ENCODE measurements at places on chromosomes 4 and X.

DNA sequence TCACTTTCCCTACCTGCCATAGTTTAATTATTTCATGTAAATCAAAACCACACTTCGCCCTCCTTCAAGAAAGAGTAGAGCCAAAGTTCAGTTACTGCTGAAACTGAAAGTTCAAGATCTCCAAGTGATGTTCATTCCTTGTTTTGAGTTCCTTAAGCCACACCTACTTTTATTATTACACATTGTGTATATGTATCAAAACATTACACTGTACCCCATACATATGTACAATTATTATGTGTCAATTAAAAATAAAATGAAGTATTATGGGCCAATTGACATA lies 892.3 kb upstream of the NDST4 start:
- no peak for DNase-seq

- DNase-seq, result no peak
These were observed 1.1 kb downstream of the CFAP299 start for GRCh38 chr4:80336582-80336981.

DNA sequence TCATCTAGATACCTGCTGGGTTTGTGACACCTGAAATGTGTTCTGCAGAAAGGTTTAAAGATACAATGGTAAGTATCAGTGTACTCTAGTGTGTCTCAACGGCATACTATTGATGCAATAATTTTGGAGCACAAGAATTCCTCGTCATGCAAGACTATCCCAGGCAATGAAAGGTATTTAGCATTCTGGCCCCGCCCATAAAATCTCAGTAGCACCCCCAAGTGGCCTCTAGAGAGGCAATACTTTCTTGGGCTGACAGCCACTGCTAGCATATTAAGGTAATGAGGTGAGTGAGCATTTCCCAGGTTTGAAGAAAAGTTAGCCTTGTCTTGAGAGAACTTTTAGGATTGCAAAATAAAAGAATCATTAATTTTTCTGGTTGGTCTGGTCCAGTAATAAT lies 24.0 kb downstream of the TAB3 start:
- peak; percentile 24 for DNase-seq

- DNase-seq, result no peak
These were observed 19.8 kb downstream of the VCX3B start for GRCh38 chrX:8484360-8484949.

GRCh38 chr4:26308568-26308967 lies 12.2 kb upstream of the RBPJ start:
- no peak for DNase-seq

- DNase-seq, result no peak
These were observed 43.3 kb downstream of the LUZP4 start for GRCh38 chrX:115332832-115333231.

DNA sequence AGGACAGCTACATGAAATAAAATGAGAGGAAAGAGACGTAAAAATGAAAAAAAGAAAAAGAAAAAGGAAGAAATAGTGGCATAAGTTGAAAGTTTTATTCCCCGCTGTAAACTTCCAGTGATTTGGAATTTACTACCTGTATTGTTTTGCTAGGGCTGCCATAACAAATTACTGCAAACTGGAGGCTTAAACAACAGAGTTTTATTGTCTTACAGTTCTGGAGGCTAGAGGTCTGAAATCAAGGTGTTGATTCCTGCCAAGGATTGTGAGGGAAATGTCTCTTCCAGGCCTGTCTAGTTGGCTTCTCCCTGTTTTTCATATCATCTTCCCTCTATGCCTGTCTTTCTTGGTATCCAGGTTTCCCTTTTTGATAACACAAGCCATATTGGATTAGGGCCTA lies 119.4 kb upstream of the PACRGL start:
- DNase-seq, result no peak

DNA sequence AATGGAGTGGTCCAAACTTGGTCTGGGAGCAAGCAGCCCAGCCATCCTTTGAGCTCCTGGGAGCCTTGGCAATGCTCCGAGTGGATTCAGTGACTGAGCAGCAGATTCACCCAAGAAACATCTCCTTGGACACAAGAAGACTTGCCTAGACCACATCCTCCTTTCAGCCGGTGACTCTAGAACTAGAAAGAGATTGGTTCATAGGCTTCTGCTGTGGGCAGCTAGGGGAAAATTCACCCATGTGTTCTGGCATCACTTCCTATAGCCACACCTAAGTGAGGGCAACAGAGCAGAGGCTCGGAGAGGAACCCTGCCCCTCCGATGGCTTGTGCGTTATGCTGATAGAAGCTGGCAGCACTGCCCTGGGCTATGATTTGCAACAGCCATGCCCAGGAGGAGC lies 16.0 kb downstream of the ZNF275 start:
- no peak for DNase-seq

DNA sequence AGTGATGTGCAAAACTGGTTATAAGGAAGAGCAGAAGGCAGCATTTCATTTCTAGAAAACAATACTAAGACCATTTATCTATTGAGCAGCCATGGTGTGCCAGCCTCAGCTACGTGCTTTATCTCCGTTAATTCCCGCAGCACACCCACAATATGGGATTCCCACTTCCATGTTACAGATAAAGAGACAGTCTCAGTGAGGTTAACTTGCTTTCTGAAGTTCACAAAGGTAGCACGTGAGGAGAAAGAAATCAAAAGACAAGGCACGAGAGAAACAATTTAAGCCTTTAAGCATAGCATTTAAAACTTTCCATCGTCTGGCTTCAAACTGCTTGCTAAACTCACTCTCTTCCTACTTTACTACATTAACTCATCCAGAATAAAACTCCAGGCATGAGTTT lies 8.0 kb upstream of the RPL34 start:
- no peak for DNase-seq

DNA sequence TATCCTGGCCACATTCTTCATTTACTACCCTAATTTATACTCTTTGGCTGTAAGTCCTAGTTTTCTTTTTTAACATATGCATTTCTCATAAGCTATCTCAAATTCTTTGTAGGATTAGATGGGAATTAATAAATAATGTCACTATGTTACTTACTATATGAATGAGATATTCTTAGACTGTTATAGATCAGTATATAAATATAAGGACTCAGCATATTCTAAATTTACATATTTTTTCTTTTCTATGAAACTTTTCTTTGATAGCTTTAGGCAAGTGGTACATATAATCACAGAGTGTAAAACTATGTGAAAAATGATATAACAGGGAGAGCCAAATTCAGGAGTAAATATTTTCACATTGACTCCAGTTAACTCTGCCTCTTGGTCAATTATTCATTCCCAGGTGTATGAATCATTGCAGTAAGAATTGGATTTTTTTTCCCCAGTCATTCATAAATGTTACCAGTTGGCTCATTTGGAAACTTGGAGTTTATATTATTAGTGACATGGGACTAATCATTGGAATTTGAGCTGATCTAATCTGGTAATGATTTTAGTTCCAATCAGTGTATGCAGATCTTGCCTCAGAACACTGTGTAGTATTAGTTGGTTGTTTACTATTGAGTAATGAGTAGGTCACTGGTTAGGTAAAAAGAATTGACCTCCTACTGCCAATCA lies 25.3 kb downstream of the FHIP1A start:
- DNase-seq, result no peak

GRCh38 chr4:125486351-125486750 lies 171.6 kb downstream of the FAT4 start:
- DNase-seq, result no peak

- DNase-seq, result peak; percentile 14
These were observed at the start of gene ZFYVE28 for GRCh38 chr4:2417765-2418649. TSS of gene ZFYVE28 (minus strand) at chr4:2418645. CDS start at chr4:2418323, 322 bp downstream.
